NCI-H187 treated with DMSO at 0.1 percent for 48 hours (cell line): ENCODE measurements at places on chromosomes 12 and 14.

GRCh38 chr14:75050852-75051555, at the start of gene MLH3:
Gene MLH3, minus strand, starts transcription at chr14:75051467. Its CDS starts 1,812 bp downstream, at chr14:75049655.
- peak; percentile 60 for DNase-seq

GRCh38 chr12:69290545-69291277, 51.3 kb downstream of the CPSF6 start:
- peak; percentile 15 for DNase-seq

DNA sequence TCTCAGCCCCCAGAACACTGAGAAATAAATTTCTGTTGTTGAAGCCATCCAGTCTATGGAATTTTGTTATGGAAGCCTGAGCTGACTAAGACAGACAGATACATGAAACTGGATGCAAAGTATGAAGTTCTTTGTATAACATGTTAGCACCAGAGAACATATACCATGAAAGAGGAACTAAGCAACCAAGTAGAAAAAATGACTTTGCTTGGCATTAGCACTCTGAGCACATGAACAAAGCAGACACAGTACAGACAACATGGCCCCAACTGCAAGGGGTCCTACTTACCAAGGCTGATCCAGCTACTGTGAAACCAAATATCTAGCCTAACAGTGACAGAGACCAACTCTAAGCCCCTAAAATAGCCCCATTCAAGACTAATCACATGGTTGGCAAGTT, 13.8 kb downstream of the EXOC5 start:
- DNase-seq: no peak

DNA sequence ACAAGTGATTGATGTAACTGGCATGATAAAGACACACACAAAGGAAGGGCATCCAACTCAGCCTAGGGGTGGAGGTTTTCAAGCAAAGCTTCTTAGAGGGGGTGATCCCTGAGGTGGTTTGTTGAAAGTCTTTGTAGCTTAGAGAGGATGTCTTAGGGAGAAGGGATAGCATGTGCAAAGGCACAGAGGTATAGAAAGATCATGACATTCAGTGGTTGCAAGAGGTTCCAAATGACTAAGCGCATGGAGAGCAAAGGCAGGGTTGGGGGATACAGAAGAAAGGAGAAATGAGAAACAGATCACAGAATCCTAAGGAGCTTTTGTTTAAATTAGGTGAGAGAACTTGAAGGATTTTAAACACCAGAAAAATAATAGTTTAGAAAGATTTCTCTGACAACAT, 5.2 kb upstream of the CCT2 start:
- DNase-seq: no peak

- peak; percentile 6 for DNase-seq
Measured at GRCh38 chr12:83322809-83323208, 636.1 kb downstream of the TMTC2 start.

DNA sequence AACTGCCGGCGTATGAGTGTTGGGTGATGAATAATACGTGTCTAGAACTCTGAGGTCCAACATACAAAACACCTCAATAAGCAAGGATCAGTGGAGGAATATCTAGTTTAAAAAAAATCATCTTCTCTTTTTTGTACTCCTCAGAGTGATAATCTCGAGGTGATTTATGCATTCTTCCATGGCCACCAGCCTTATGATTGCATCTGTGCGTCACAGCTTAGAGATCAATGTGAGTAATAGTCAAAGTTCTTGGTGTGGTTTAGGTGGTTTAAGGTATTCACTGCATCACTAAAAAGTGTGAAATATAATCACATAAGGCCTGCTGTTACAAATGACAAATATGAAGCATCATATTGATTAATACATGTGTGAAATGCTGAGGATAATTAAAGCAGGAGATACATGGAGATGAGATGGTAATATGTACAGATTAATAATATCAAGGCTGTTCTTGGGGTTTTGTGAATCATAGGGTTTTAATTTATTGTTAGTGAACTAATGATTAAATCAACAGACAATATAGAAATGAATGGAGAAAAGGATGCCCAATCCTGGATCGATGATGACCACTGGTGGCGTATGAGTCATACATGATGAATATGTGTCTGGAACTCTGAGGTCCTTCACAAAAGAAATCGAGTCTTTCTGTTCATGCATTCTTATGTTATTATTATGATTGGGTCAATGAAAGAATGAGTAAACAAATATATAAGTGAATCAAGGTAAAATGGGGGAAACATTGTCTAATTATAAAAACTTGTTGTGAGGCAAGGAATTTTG, 68.8 kb upstream of the RTL1 start:
- DNase-seq: no peak

DNA sequence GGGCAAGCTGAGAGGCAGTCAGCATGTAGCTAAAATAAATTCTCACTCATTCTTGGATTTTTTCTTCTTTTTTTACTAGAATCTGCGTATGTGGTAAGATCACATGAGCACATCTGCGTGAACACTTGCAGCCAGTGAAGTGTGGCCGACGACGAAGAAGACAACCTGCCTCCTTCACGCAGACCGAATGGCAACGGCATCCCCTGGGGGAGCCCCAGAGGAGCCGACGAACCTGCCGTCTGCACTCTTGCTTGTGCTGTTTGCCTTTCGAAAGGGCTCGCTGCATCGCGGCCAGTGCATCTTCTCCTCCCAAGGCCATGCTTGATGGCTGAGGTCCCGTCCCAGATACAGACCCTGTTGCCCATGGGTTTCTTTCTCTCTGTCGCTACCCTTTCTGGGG, 113.8 kb downstream of the KCNK10 start:
- no peak for DNase-seq

DNA sequence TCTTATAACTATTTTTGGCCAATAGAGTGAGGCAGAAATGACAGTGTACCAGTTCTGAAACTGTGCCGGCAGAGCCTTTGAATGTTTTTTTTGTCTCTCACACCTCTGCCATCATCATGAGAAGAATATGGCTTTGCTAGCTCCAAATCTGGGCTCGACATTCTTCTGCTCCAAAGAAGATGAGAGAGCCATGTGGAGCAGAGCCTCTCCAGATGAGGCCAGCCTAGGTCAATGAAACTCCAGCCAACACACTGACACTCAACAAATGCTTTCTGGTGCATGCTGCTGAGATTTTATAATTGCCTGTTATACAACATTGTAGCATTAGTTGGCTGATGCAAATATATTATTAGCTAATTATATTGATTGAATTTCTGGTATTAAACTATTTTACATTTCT, 154.7 kb downstream of the SLC38A4 start:
- DNase-seq: no peak
